ENCODE measurements at places on chromosomes 6 and 20. TPM values are rescaled to one million over a fixed set of nuclear protein-coding genes. Genes with fewer than 3 reads are reported as not detected.

DNA sequence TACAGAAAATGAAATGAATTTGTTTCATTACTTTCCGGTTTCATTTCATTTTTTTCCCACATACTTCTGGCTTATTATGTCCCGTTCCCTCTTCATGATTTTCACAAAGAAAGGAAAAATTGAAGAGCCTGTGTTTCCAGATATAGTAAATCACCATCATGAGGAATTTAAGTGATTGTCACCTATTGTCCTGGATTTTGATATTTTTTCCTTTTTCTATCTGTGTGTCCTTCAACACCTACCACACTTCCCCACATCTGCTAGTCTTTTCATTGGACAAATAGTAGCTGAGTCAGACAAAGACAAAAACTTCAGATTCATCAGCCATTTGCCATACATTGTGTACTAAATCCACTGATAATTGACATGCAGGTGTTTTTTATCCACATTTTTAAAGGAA is 258.2 kb upstream of the HSF2 start:
- no peak for DNase-seq

The PTCRA gene
- polyA plus RNA-seq = 0.46 TPM

DNA sequence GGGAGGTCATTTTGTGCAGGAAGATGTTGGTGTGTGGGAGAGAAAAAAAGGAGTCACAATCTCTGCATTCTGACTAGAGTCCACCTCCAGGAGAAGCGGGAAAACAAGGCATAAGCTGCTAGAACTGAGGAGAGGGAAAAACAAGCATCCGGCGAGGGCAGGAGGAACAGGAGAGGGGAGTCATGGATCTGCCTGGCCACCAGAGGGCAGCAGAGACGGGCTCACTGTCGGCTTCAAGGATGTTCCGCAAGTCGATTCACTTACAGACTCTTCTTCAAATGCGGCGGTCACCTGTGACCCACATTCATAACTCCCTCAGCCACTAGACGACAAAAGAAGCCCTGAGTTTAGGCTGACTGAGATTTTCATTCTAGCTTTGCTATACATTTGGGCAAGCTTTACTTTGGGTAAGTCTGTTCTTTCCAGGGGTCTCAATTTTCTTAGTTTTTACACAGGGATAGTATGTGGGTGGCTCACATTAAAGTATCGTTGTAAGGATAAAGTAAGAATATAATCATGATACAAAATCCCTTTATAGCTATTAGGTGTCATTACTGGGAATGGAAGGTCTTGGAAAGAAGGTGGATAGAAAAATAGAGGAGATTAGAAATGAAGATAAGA is 6.6 kb upstream of the BTNL2 start:
- peak; percentile 69 for DNase-seq

The PSORS1C2 gene
- 0.22 TPM for polyA plus RNA-seq

DNA sequence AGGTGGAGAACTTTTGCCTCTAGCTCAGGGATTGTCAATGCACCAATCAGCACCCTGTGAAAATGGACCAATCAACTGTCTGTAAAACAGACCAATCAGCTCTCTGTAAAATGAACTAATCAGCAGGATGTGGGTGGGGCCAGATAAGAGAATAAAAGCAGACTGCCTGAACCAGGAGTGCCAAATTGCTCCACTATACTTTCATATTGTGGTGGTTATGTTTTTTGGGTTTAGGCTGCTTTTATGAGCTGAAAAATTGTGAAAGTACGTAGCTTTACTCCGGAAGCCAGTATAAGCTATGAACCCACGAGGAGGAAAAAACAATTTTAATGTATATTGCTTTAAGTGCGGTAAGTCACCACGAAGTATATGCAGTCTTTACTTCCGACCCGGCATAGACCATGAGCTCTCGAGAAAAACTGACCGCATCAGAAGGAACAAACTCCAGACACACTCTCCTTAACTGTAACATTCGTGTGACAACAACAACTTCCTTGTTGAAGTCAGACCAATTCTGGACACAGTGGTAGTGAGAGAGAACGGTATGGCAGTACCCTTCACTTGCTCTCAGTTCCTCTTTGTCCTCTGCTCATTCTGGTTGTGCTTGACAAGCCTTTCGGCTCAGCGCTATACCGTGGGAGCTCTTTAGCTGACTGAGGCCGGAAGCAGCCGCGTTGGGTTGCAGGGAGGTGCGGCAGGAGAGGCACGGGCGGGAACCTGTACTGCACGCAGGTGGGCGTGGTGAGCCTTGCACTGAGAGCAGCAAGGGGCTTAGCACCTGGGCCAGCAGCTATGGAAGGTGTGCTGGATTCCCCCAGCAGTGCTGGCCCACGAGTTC is 81.9 kb upstream of the E2F3 start:
- no peak for DNase-seq

DNA sequence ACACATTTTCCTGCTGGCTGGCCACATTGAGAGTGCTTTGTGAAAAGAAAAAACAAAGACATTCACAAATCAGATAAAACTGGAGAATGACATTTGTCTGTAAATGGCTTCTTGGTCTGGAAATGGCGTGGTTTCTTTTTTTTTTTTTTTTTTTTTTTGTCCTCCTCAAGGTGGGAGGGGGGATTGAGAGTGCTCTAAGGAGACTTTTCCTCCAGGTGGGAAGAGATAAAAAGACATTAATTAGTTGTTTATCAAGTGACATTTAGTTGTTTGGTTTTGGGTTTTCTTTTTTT is 40.4 kb downstream of the GNAS start:
- DNase-seq = no peak

The EDN3 gene
- polyA plus RNA-seq = 7.4 TPM

The PGC gene
- not detected for polyA plus RNA-seq

The UBE2J1 gene
- polyA plus RNA-seq = 57.7 TPM

- no peak for DNase-seq
These were observed 128.9 kb downstream of the TMEM200A start for GRCh38 chr6:130494729-130495128.

DNA sequence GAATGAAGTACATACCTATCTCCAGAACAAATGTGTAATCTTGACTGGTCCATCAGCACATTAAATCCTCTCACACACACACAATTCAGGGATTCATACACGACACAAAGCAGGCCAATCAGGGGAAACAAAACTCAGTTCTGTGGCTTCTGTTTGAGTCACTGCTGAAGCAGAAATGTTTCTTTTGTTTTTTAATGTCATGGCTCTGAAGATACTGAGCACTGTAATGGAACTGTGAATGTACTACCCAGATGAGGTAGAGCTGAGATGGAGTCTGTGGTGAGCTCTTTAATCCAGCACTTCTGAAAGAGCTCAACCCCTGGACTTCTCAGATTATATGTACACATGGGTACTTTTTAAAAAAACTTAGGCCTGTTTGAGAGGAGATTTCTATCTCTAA is 116.4 kb downstream of the THEMIS start:
- DNase-seq = no peak

- no peak for DNase-seq
These were observed 191.5 kb downstream of the CDH4 start for GRCh38 chr20:61443443-61444126.

DNA sequence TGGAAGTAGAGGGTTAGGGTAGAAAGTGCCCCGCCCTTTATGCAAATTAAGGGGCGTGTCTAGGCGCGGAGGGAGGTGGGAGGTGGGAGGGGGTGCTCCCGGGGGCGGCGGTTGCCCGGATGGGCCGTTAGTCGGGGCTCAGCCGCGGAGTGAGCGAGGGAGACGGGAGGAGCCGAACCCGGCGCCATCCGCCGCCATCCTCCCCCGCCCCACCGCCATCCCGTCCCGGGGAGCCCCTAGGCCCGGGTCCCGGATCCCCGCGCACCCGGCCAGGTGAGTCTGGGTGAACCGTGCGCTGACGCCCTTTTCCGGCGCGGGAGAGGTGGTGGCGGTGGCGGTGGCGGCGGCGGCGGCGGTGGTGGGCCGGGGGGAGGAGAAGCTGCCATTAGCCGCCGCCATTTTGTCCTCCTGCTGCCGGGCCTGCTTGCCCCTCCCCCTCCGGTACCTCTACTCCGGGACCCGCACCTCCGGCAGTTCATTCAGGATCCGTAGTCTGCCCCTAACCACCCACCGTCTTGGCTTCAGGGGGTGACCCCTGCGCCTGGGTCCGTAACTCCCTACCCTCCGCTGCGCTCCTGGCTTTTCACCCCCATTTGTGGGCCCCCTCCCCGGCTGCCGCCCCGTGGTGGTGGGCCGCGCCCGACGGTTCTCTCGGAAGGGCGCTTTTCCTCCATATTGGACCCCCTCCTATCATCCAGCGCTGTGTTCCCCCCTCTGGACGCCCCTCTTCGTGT is at the start of gene PRRC2A:
PRRC2A (plus strand) TSS at position 130 of the 734 bp plus-strand sequence. CDS start 2,075 bp downstream, outside the sequence.
- peak; percentile 55 for DNase-seq

DNA sequence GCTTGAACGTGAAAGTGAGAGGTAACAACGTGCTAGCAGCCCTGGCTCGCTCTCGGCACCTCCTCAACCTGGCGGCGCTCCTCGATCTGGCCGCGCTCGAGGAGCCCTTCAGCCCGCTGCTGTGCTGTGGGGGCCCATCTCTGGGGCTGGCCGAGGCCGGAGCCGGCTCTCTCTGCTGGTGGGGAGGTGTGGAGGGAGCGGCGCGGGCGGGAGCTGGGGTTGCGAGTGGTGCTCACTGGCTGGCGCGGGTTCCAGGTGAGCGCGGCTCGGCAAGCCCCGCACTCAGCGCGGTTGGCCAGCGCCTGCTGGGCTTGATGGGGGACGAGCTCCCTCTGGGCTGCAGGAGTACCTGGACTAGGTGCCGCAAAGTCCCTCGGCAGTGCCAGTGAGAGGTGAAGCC is 52.5 kb upstream of the RPS6KA2 start:
- no peak for DNase-seq

- DNase-seq = no peak
These were observed 524.5 kb downstream of the BMP2 start for GRCh38 chr20:7291946-7292345.

DNA sequence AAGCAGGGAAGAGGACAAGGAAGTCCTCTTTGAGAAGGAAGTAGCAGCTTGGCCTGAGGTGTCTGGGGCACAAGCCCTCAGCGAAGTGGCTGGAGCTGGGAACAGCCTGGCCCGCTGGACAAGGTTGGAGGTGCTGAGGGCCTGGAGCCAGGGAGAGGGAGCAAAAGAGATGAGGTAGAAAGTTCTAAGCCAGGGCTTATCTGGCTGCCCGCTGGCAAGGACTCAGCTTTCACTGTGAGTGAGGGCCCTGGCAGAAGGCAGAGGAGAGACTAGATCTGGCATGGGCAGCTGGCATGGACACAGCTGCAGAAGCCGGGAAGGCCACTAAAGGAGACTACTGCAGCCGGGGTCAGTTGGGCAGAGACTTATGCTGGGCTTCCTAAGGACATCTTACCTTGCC is 21.8 kb upstream of the PCMTD2 start:
- no peak for DNase-seq

GRCh38 chr6:161644521-161644920 is 370.7 kb upstream of the AGPAT4 start:
- DNase-seq = no peak

DNA sequence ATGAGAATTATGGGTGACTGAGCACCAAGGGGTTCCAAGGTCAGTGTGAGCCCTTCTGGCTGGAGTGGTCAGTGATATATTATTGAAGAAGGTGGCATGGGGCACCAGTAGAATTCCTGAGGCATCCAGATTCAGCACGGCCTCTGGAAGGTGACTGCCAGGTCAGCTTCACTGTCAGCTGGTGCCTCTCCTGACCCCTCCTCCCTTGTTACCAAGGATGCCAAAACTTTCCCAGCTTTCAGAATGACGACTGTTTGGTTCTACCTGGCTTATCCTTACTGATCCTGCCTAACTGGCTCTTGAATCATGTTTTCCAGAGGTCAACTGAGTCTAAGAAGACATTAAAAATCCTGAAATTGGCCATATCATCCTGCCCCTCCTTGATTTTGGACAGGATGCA is 189.2 kb upstream of the AGPAT4 start:
- DNase-seq = no peak

- DNase-seq = no peak
These were observed 6.2 kb downstream of the ULBP2 start for GRCh38 chr6:149948011-149948410.

The CYP39A1 gene
- 6.8 TPM for polyA plus RNA-seq

The MROH8 gene
- polyA plus RNA-seq = 9.1 TPM

DNA sequence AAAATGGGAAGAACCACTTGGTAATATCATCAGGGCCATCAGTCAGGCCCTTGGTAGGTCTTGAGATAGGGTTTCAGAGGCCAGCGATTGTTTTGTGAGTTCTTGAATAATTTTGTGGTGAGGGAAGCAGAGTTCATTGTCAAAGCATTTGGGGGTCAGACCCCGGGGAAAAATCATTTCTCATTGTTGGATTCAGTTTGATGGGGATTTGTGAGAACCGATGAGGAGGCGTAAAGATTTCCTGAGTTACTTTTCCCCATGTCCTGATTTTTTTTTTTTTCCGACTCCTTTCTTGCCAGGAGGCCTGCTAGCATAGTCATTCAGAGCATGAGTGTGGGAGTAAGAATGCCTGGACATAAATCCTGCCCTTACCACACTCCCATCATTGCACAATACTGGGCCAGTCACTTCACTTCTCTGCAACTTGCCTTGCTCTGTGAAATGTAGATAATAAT is 60.3 kb downstream of the TSHZ2 start:
- no peak for DNase-seq

DNA sequence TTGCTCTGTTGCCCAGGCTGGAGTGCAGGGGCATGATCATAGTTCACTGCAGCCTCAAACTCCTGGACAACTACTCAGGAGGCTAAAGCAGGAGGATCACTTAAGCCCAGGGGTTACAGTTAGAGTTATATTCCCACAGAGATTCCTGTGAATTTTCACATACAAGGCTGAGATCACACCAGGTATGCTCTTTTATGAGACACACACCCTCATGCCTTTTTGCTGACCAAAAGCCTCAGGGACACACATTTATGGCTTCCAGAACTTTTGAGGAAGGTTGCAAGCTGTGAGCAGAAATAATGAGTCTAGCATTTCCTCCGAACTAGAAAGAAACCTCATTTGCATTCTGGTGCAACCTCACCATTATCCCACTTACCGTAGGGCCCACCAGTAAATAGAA is 370.5 kb upstream of the ARID1B start:
- no peak for DNase-seq

DNA sequence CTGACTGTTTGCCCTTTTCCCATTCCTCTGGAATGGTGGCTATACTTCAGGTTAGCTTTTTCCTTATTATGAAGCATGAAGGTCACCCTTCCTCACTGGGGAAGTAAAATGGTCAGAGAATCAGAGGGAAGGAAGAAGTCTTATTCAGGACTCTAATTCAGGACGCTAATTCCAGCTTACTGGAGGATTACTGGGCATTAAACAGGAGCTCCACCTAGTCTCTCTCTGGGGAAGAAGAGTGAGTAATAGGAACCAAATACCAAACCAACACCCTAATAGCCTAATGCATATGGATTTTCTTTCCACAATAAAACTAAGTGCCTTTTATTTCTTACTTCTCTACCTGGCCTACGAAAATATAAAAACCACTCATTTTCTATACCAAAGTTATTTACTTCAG is 10.1 kb downstream of the CRISP1 start:
- DNase-seq = no peak

DNA sequence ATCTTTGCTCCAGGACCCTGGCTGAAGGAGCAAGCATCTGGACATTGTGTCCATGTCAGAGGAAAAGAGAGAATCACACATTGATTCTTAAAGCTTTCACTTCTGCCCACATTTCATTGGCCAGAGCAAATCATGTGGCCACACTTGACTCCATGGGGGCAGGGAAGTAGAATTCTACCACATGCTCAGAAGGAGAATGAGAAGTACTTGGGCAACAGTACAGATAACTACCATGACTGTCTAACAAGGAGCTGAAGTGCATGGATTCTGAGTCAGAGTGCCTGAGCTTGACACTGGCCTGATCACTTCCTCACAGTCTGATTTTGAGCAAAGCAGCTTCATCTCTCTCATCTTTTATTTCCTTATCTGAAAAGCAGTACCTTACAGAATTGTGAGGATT is 38.6 kb downstream of the GHRH start:
- DNase-seq = no peak

GRCh38 chr6:137541534-137542063 is 47.4 kb upstream of the OLIG3 start:
- DNase-seq = no peak
